Esophagus squamous epithelium (tissue), 5 donors: ENCODE measurements at places on chromosomes 13 and 19. TPM values are rescaled to one million over a fixed set of nuclear protein-coding genes. Genes with fewer than 3 reads are reported as not detected.

AP1M2 gene
- total RNA-seq, result 54.4 TPM

IL4I1 gene
- total RNA-seq, result 0.57 TPM

GRCh38 chr13:78317030-78317429, 286.3 kb downstream of the POU4F1 start:
- H3K4me3 ChIP-seq, result no peak overlapping the region
- no peaks in the 10 kb centered on the region for H3K4me1 ChIP-seq
- H3K27ac ChIP-seq, result no peak overlapping the region
- no peaks in the 10 kb centered on the region for H3K27me3 ChIP-seq

- H3K27ac ChIP-seq, result no peak overlapping the region
- no peak for DNase-seq
- H3K36me3 ChIP-seq, result no peaks in the 10 kb centered on the region
- H3K4me1 ChIP-seq, result no peaks in the 10 kb centered on the region
- no peaks in the 10 kb centered on the region for H3K27me3 ChIP-seq
- H3K4me3 ChIP-seq, result no peak overlapping the region
Observed at GRCh38 chr13:40682449-40683240, 16.2 kb upstream of the FOXO1 start.

- H3K4me1 ChIP-seq, result no peaks in the 10 kb centered on the region
- no peak overlapping the region for H3K27ac ChIP-seq
- H3K27me3 ChIP-seq, result no peaks in the 10 kb centered on the region
- no peaks in the 10 kb centered on the region for H3K36me3 ChIP-seq
Observed at GRCh38 chr13:59747529-59747928, 416.2 kb downstream of the DIAPH3 start.

DNA sequence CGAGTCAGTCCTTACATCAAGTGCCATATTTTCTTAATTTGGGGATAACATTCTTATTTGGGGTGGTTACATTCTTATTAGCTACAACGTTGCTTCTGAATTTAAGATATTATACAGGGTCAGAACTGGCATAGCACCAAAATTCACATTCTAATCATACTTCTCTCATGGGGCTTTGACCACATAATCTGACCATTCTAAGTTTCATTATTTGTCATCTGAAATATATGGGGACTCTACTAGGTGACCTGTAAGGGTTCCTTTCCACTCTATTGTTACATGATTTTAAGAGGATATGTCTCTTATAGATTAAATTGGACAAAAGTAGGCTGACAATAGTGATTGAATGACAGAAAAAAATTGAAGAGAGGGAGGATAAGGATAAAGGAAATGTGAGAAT, 536.5 kb downstream of the KCTD12 start:
- no peaks in the 10 kb centered on the region for H3K27me3 ChIP-seq
- H3K4me1 ChIP-seq, result no peaks in the 10 kb centered on the region
- H3K27ac ChIP-seq, result no peak overlapping the region
- no peak overlapping the region for H3K4me3 ChIP-seq
- H3K36me3 ChIP-seq, result no peaks in the 10 kb centered on the region
- no peak for DNase-seq

GRCh38 chr13:74064805-74065312, 69.3 kb downstream of the KLF12 start:
- no peak for DNase-seq
- peaks cover 35% of the 10 kb centered on the region for H3K4me1 ChIP-seq
- no peaks in the 10 kb centered on the region for H3K27me3 ChIP-seq
- no peaks in the 10 kb centered on the region for H3K36me3 ChIP-seq

DNA sequence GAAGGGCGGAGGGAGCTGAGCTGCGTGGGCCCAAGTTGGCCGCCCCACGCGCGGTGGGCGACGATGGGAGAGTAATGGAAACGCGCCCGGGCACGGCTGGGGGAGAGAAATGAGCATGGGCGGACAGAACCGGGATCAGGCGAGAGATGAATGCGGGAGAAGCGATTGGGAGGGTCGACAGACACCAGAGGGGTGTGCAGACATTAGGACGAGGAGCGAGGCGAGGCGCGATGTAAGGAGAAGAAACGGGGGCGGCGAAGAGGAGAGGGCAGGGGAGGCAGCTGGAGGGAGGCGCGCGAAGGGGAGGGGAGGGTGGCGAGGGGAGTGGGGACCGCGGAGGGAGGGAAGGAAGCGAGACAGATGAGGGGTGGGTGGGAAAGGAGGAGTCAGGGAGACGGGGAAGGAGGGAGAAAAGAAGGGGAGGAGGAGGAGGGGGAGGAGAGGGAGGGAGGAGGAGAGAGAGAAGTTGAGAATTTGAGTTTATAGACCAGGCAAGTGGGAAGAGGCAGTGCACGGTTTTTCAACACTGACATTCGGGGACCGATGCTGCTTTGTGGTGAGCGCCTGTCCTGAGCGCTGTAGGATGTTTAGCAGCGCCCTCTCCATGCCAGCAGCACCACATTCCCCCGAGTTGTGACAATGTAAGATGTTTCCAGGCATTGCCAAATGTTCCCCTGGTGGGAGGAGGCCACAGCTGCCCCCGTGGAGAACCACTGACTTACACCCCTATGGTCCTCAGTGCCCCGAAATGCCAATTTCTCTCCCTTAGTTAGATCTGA, at the start of gene SHISA7:
TSS of gene SHISA7 (minus strand) at position 256 of the 779 bp plus-strand sequence. CDS start 437 bp downstream, outside the sequence.
- DNase-seq, result no peak
- H3K36me3 ChIP-seq, result no peaks in the 10 kb centered on the region
- peaks cover 65% of the 10 kb centered on the region for H3K4me1 ChIP-seq
- H3K27ac ChIP-seq, result no peak within 1 kb of the TSS

DNA sequence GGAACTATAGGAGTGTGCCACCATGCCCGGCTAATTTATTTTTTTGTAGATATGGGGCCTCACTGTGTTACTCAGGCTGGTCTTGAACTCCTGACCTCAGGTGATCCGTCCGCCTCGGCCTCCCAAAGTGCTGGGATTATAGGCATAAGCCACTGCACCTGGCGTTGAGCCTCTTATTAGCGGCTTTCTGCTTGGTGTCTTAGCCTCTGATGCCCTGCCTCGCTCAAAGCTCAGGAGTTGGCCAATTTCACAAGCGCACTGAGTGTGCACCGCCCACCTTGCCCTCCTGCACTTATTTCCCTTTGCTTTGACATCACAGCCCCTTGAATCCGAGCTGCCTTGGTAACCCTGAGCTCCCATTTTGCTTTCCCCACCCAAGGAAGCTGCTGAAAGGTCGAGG, 10.1 kb downstream of the YIPF2 start:
- no peak overlapping the region for H3K27ac ChIP-seq
- H3K4me3 ChIP-seq, result no peak overlapping the region
- peaks cover 11% of the 10 kb centered on the region for H3K4me1 ChIP-seq
- H3K36me3 ChIP-seq, result peaks cover 14% of the 10 kb centered on the region

GRCh38 chr13:67971291-67971690, 741.2 kb upstream of the PCDH9 start:
- H3K4me3 ChIP-seq, result no peak overlapping the region
- H3K27me3 ChIP-seq, result no peaks in the 10 kb centered on the region
- DNase-seq, result no peak
- H3K36me3 ChIP-seq, result no peaks in the 10 kb centered on the region

DNA sequence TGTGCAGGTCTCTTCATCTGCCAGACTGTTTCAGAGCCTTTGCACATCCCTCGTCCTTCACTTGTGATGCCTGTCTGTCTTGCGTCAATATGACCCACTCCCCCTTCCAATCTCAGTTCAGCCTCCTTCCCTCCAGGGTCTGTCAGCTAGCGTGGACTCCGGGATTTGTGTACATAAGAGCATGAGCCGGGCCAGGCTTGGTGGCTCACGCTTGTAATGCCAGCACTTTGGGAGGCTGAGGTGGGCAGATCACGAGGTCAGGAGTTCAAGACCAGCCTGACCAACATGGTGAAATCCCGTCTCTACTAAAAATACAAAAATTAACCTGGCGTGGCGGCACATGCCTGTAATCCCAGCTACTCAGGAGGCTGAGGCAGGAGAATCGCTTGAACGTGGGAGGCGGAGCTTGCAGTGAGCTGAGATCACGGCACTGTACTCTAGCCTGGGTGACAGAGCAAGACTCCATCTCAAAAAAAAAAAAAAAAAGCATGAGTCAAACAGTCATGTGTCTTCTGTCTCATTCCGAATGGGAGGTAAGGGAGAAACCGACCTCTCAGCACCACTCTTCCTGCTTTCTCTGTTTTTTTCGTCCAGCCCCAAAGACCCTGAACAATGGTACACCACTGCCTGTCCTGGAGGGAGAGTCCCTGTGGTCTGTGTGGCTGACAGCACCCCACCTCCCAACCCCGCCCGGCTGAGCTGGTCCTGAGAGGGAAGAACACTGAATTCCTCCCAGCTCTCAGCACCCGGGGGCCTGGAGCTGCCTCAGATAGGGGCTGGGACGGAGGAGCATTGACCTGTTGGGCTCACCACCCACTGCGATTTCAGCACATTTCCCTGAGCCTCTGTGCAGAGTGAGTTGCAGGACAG, 2.4 kb upstream of the SIGLEC9 start:
- H3K4me1 ChIP-seq, result no peaks in the 10 kb centered on the region
- DNase-seq, result no peak
- peak overlapping the region; percentile 46 for H3K27ac ChIP-seq
- no peaks in the 10 kb centered on the region for H3K27me3 ChIP-seq
- no peak overlapping the region for H3K4me3 ChIP-seq

GRCh38 chr19:16148443-16149229, 5.2 kb downstream of the HSH2D start:
- no peaks in the 10 kb centered on the region for H3K36me3 ChIP-seq
- peaks cover 7% of the 10 kb centered on the region for H3K4me1 ChIP-seq
- no peak overlapping the region for H3K4me3 ChIP-seq
- no peak overlapping the region for H3K27ac ChIP-seq
- no peak for DNase-seq

DNA sequence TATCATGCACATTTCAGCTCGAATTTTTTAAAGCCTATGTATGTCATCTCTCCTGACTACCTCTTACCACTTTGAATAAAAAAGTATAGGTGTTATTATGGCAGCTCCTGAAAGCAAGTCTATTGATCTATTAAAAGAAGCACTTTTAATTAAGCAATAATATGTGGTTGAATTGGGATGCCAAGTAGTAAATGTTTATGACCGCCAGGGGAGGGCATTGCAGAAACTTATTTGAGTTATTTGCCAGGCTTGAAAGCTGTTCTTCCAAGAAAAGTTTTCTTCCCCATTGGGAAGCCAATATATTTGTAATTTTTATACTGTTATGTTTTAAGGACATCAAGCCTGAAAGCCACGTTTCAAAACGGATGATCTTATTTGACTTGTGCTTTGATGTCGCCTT, 88.1 kb upstream of the SOX21 start:
- no peak for DNase-seq
- H3K27me3 ChIP-seq, result no peaks in the 10 kb centered on the region
- no peak overlapping the region for H3K4me3 ChIP-seq
- no peaks in the 10 kb centered on the region for H3K36me3 ChIP-seq

- H3K4me1 ChIP-seq, result no peaks in the 10 kb centered on the region
- no peaks in the 10 kb centered on the region for H3K36me3 ChIP-seq
- no peak overlapping the region for H3K27ac ChIP-seq
- H3K4me3 ChIP-seq, result no peak overlapping the region
Observed at GRCh38 chr13:33145667-33146066, 129.4 kb downstream of the KL start.

DNA sequence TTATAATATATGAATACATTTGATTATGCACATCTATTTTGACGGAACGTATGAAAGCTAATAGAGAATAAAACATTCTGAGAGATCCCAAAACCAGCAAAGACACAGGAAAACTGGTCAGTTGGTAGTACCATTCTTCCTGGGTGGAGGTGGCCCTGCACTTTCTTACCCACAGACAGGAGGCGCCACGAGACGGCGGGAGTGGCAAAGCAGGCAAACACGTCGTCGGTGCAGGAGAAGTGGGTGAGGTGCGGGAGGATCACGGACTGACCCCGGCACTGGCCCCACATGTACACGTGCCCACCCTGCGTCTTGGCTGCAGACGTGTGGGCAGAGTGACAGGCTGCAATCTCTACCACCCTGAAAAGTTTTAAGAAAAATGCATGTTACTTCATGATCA, 36.1 kb downstream of the RCBTB1 start:
- no peaks in the 10 kb centered on the region for H3K4me1 ChIP-seq
- no peak overlapping the region for H3K4me3 ChIP-seq
- H3K27ac ChIP-seq, result no peak overlapping the region
- no peaks in the 10 kb centered on the region for H3K36me3 ChIP-seq
- H3K27me3 ChIP-seq, result no peaks in the 10 kb centered on the region
- no peak for DNase-seq

- DNase-seq, result no peak
- no peaks in the 10 kb centered on the region for H3K27me3 ChIP-seq
- no peaks in the 10 kb centered on the region for H3K36me3 ChIP-seq
- H3K27ac ChIP-seq, result no peak within 1 kb of the TSS
Observed at GRCh38 chr19:43414554-43414953, at the start of gene TEX101. Gene TEX101, plus strand, starts transcription at chr19:43414890. Its CDS starts 1,030 bp downstream, at chr19:43415920.

DNA sequence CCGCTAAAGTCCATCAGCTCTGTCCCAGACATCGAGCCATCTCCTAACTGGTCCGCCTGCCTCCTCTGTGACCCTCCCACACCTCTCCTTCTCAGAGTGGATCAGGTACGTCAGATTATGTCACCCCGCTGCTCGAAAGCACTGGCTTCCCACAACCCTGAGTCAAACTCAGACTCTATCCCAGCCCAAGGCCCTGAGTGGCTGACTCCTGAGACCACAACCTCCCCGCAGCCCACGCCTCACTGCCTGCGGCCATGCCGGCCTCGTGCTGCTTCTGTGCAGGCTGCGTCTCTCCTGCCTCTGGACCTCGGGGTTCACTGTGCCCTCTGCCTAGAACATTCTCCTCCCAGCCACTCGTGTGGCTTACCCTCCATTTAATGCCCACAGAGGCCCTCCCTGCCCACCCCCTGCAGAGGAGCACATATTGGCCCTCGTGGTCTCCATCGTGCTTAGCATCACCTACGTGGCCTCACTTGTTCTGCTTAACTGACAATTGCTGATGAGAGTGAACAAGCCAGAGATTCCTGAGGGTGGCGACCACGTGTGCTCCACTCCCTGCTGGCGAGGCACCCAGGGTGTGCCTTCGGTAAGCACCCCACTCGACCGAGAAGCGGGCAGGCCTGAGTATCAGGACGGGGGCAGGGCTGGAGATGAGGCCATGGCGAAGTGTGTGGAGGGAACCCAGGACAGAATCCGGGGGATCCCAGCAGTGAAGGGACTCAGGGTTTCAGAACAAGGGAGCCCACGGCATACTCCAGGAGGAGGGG, 13.5 kb upstream of the FKRP start:
- no peak for DNase-seq
- H3K27me3 ChIP-seq, result no peaks in the 10 kb centered on the region
- no peak overlapping the region for H3K4me3 ChIP-seq
- H3K36me3 ChIP-seq, result peaks cover 56% of the 10 kb centered on the region
- H3K4me1 ChIP-seq, result peaks cover 29% of the 10 kb centered on the region

DNA sequence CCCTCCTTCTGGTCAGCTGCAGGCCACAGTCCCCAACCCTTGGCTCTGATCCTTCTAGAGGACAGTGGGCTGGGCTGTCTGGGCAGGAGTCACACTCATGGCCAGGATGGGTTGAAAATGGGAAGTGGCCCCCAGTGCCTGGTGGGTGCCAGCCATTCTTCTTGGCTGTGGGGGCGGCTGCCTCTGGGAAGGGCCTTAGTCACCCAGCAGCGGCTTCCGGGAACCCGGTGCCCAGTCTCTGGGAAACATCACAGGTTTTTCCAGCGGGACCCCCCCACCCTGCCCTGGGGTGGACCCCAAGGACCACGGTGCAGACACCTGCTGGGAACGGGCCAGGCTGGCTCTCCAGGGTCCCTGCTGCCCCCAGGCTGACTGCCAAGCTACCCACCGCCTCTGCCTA, 27.3 kb upstream of the SLC7A10 start:
- DNase-seq, result no peak
- no peak overlapping the region for H3K27ac ChIP-seq
- H3K36me3 ChIP-seq, result no peaks in the 10 kb centered on the region
- H3K27me3 ChIP-seq, result peaks cover 18% of the 10 kb centered on the region
